ENCODE measurements at places on chromosomes 2 and 18. TPM values are rescaled to one million over a fixed set of nuclear protein-coding genes. Genes with fewer than 3 reads are reported as not detected.

The CD8A gene
- total RNA-seq = 6.9 TPM

The C2orf81 gene
- total RNA-seq = 2.7 TPM

DNA sequence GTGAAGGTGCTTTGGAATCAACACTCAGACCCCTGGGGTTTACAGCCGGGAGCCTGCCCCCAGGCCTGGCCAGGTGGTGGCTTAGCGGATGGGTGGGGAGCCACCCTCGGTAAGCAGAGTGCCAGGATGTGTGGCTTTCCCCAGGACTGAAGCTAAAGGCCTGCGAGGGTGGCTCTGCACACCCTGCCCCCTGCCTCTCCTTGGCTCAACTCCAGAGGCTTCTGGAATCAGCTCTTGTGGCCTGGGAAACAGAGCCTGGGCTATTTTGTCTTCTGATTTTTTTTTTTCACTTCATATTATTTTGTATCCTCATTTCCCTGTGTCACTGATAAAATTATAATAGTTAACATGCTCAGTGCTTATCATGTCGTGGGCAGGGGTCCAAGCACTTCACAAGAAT lies 79.8 kb downstream of the RHOB start:
- DNase-seq = no peak

- DNase-seq = no peak
Observed at GRCh38 chr2:200086911-200087310, 131.5 kb downstream of the MAIP1 start.

GRCh38 chr2:242054406-242054805 lies 184.9 kb downstream of the RTP5 start:
- peak; percentile 62 for DNase-seq

DNA sequence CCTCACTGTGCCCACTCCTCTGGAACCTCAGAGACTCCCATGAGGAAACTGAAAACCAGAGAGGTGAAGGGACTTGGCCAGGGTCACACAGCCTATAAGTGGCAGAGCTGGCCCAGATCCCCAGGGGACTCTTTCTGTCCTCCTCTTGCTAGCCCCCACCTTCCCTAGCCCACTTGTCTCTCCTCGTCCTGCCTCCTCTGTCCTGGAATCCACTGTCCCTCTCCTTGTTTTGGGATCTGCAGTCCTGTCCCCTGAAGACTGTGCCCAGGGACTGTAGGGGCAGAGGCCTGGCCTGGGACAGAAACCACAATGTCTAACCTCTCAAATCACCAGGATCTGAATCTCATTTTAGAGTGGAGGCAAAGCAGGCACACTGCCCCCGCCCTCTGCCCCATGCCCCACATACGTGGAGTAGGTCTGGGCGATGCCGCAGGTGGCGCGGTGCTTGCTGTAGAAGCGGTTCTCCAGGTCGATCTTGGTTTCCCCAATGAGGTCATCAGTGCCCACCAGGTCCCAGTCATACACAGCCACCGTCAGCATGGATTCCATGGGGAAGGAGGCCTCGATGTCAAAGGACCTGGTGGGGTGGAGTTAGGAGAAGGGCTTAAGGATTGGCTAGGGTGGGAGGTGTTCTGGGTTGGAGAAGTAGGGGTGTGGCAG lies 12.5 kb downstream of the OTOF start:
- no peak for DNase-seq

DNA sequence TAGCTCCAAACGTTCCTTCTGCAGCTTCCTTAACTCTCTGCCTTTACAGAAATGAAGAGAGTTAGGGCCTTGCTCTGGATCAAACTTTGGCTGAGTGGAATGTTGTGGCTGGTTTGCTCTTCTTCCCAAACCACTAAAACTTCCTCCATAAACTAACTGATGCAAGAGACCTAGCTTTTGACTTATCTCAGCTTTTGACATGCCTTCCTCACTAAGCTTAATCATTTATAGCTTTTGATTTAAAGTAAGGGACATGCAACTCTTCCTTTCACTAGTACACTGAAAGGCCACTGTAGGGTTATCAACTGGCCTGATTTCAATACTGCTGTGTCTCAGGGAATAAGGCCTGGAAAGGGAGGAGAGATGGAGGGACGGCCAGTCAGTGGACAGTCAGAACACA lies 8.3 kb downstream of the PXDN start:
- no peak for DNase-seq

GRCh38 chr2:147663153-147663961 lies 181.5 kb upstream of the ACVR2A start:
- no peak for DNase-seq

Measured in vagina (tissue), 2 donors.